ENCODE measurements at places on chromosomes 4 and X. TPM values are rescaled to one million over a fixed set of nuclear protein-coding genes. Genes with fewer than 3 reads are reported as not detected.

- no peak for DNase-seq
These were observed 131.7 kb downstream of the CLCN4 start for GRCh38 chrX:10288373-10288975.

DNA sequence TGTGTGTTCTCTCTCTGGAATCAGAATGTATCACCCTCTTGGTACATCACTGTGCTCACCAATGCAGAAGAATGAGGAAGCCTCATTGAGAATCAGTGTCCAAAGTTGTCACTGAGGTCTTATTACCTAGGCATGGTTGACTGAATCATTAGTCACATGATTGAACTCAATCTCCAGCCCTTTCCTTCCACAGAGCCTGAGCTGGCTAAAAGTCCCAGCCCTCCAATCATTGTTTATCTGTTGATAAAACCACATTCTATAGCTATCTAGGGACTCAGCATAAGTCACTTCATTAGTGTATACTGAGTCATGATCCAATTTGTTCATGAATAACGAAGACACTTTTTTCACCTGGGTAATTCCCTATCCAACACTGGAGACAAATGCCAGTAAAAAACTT, 396.8 kb downstream of the TRAM1L1 start:
- DNase-seq: no peak

POU3F4 gene
- total RNA-seq: not detected

GRCh38 chr4:169042608-169043007, 32.6 kb upstream of the CBR4 start:
- DNase-seq: no peak

ADH1C gene
- total RNA-seq: not detected
